Cardiac septum (tissue), 1 donor: ENCODE measurements at places on chromosomes 13 and 19.

DNA sequence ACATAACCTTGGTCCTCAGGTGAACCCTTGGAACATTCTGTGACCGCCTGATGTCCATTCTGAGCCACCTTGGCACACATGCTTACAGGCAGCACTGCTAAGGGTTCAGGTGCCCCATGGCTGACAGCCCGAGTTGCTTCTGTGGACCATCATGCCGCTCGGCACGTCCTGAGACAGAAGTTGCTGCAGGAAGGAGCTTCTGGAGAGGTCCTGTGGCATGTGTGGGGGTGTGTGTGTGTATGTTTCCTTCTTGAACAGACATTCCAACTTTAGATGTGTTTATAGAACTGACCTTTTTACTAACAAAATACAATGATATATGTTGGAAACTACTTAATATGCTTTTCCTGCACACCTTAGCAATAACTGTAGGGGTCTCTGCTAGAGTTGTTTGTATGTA, 4.8 kb upstream of the C1QTNF9 start:
- DNase-seq = no peak

GRCh38 chr13:99698010-99698815, 196.9 kb downstream of the TM9SF2 start:
- DNase-seq = no peak

- DNase-seq = no peak
Observed at GRCh38 chr13:22031702-22032286, 360.9 kb downstream of the FGF9 start.

DNA sequence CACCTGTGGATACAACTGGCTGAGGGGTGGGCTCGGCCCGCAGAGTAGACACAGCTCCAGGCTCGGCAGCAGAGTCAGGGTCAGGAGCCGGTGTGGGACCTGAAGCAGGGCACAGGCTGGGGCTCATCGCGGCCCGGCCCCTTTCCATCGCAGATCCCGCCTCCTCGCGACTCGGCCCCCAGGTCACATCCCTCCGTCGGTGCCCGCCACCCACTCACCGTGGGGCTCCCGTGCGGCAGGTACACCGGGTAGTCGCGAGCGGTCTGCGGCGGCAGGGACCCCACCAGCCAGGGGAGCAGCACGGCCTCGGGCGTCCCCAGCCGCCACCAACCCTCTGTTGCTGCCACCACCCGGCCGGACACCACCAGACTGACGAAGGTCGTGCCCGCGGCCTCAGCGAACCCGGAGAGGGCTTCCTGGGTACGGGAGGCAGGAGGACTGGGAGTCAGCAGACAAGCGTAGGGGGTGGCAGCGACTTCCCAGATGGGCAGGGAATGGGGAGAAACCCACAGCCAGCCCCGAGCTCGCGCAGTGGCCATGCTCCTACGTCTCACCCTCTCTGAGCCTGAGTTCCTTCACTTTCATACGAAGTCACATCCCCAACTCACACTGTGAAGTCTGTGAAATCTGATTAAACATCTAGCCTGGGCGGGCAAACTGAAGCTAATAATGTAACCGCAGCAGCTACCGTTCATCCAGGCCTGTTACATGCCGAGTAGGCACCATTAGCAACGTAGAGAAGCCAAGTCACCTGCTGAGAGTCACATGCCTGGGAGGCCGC, 3.7 kb downstream of the FUZ start:
- DNase-seq = peak; percentile 84

DNA sequence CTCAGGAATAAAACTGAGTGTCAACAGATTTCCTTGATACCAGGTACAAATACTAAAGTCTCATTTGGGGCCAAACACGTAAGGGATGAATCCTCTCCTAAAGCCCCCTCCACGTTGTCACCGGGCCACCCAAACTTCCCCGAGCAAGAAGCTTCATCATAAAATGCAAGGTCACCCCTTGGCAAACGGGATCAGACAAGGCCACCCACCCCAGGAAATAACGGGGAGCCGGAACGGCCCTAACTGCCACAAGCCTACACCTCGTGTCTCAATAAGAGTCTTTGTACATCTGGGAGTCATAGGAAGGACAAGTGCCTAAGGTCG, 717 bp downstream of the EEF2 start:
- no peak for DNase-seq

- DNase-seq = no peak
Observed at GRCh38 chr19:49997709-49998108, 27.5 kb downstream of the VRK3 start.

DNA sequence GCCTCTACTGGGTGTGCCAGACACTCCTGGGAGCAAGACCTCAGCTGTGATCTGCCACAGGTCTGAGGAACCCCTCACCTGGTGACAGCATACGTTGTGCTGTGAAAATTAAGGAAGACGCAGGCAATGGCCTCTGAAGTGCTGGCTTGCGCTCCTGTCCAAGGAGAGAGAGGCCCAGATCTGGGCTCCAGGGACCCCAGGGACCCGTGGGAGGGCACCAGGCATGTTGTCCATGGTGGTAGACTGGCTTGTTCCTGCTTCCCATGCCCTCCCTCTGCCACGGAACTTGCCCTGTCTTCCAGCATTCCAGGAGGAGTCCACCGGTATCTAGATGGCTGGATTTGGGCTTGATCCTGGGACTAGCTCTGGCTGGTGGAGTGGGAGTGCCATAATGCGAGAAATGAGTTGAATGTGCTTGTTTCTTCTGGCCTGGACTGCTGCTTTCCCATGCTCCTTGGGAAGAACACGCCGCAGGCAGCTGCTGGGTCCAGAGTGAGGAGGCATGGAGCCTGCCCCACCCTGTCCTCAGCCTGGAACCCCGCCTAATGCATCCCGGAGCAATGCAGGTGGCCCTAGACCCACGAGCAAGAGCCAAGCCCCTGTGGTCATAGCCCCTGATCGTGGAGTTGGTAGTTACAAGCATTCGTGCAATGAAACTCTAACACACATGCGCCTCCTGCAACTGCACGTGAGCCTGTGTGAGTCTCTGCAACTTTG, 190.2 kb downstream of the TEX29 start:
- no peak for DNase-seq

GRCh38 chr19:51368366-51369282, at the start of gene CLDND2:
Gene CLDND2 (minus strand): TSS chr19:51369003. CDS start chr19:51368577, 426 bp downstream.
- DNase-seq = peak; percentile 72

- DNase-seq = no peak
Observed at GRCh38 chr13:97316390-97316789, 94.3 kb downstream of the MBNL2 start.
